ENCODE measurements at places on chromosomes 1 and 21.

- DNase-seq: no peak
Observed at GRCh38 chr21:42744520-42745445, 91.4 kb downstream of the PDE9A start.

GRCh38 chr1:225974454-225974853 is 24.7 kb downstream of the SDE2 start:
- DNase-seq: no peak

GRCh38 chr1:29603622-29604021 is 367.3 kb downstream of the PTPRU start:
- no peak for DNase-seq

GRCh38 chr1:46556822-46557221 is 5.4 kb upstream of the KNCN start:
- DNase-seq: no peak

- DNase-seq: no peak
Observed at GRCh38 chr1:210335001-210335400, 6.3 kb downstream of the HHAT start.

GRCh38 chr1:184672013-184672726 is 82.5 kb downstream of the EDEM3 start:
- no peak for DNase-seq

DNA sequence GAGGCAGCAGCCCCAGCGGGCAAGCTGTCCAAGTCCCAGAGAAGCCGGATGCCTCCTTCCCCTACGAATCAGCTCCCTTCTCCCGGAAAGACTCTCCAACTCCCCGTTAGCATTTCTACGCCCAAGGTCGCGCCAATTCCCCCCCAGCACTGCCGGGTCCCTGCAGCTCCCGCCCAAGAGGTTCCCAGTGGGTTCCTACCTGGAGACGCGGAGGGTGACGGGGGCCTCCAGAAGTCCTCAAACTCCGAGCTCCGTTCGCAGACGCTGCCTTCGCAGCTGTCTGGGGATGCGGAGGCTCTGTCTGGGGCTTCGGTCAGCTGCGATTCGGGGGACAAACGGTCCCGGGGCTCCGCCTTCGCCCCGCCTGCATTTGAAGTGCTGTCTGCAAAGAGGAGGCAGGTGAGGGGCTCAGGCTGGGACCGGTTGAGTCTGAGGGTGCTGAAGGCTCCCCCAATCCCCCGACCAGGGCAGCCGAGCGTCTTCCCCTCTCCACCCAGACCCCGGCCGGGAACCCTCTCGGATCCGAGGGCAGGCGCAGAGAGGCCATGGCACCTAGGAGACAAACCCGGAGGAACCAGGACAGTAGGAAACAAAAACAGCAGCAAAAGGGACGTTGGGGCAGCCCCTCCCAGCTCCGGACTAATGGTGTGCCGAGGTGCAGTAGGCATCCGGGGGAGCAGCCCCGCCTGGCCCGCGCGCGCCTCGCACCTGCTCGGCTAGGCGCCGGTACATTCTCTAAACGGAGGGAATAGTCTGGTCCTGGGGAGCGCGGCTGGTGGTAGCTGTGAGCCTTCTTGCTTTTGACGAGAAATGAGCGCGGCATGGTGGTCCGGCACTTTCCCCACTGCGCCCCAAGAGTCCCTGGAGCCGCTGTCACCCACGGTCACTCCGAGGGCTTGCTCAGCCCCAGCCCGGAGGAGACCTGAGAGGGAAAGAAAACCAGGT is 3.8 kb downstream of the GFI1 start:
- no peak for DNase-seq

DNA sequence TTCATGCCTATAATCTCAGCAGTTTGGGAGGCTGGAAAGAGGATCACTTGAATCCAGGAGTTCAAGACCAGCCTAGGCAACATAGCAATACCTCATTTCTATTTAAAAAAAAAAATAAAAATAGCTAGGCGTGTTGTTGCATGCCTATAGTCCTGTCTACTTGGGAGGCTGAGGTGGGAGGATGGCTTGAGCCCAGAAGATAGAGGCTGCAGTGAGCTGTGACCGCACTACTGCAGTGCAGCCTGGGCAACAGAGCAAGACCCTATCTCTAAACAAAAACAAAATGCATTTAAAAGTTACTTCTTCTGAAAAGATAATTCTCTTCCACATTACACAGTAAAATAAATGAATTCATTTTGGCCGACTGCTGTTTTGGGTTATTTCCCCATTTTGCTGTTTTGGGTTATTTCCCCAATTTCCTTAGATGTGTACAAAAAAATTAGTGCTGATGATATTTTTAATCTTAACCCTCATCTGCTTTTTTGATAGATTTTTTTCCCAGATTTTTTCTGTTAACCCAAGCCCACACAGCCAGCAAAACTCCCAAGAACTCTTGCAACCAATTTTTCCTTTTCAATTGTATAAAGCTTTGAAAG is 23.0 kb upstream of the SAMSN1 start:
- no peak for DNase-seq

- DNase-seq: no peak
Observed at GRCh38 chr1:230909974-230910754, 41.8 kb upstream of the C1orf198 start.

DNA sequence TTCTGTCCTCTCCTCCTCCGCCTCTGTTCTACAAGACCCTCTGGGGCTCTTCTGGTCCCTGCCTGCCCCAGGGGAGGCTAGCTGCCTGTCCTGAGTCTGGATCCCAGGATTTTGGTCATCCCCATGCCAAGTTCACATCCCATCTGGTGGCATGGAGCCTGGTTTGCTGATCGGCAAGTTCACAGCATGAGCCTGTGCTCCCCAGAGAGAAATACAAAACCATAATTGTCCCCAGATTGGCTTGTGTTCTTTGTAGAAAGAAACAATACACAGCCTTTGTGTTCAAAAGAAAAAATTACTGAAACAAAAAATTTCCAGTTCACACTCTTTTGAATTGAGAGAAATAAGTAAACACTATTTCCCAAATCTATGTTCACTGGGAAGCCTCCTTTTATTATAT is 149.4 kb upstream of the ZC3H12A start:
- no peak for DNase-seq

DNA sequence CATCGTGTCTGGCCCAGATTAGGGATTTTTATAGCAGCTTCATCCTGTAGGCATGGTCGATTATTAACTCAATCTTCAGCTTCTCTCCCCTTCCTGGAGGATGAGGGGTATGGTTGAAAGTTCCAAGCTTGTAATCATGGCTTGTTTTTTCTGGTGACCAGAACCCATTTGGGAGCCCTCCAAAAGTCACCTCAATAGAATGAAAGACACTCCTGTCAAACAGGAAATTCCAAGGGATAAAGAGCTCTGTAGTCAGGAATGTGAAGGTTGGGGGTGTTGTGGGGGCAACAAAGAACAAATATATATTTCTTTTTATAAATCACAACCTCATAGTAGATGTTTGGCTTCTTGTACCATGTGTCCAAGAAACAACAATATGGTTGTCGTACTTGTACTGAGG is 212.7 kb upstream of the ESRRG start:
- no peak for DNase-seq

GRCh38 chr1:241679404-241679803 is 27.3 kb downstream of the WDR64 start:
- DNase-seq: no peak

- no peak for DNase-seq
Observed at GRCh38 chr1:231334079-231334666, 3.5 kb downstream of the EXOC8 start.

DNA sequence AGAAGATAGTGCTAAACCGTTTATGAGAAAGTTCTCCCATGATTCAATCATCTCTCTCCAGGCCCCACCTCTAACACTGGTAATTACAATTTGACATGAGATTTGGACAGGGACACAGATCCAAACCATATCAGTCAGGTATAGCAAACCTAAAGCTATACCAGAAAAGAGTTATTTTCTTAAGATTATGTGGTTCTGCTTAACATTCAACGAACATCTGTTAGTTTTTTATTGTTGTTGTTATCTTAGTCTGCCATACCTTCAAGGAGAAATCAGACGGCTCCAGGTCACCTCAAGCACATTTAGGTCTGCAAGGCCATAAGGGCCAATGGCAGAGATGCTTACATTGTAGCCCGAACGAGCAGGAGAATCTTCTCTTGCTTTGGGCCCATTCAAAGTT is 89.5 kb upstream of the ETV3 start:
- DNase-seq: no peak

- no peak for DNase-seq
Observed at GRCh38 chr1:20386323-20387081, 95.8 kb downstream of the VWA5B1 start.

DNA sequence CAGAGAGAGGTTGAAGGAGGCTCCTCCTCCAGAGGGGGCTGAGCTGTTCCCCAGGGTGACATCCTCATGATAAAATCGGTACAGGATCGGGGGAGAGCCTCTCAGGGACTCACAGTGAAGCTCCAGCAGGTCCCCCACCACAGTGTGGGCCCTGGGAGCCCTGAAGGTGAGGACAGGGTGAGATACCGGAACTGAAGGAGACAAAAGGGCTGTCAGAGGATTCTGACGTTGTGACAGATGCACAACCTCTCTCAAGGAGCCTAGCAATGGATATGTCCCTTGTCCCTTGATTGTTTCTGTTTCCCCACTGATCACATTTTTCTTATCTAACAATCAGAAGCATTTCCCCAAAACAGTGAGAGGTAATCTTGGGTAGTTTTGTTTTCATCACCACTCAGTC is 5.2 kb downstream of the FCRL3 start:
- DNase-seq: no peak

DNA sequence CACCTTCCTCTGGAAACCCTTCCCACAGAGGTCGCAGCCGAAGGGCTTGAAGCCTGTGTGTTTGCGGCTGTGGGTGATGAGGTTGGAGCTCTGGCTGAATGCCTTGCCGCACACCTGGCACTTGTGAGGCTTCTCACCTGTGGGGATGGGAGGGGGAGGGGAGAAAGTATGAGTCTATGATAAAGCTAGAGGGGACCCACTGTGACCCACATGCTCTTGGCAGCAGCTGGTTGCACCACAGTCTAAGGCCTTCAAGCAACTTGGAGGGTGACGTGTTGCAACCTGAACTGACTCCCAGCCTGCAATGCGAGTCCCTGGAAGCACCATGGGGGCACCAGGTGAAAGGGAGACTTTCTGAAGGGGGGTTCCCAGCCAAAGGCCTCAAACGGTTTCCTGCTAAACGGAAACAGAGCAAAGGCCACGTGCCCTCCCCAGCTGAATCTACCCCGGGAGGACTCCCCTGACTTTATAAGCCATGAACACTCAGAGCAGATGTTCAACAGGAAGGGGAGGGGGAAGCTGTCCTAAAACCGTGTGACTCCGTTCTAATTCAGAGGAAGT is 10.6 kb downstream of the GFI1 start:
- DNase-seq: no peak

DNA sequence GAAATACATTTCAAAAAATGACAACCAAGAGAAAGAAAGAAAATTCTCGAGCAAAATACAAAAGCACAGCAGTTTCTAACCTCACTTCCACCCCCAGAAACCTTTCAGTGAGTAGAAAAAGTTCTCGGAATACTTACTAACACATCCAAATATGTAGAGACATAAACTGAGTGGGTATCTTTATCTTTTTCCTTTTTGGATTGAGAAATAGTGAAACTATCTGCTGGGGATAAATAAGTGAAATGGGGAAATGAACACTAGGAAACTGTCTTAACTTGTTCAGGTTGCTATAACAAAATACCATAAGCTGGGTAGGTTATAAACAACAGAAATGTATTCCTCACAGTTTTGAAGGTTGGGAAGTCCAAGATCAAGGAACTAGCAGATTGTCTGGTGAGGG is 72.0 kb downstream of the VCAM1 start:
- DNase-seq: no peak

- DNase-seq: no peak
Observed at GRCh38 chr1:81551946-81552345, 248.8 kb upstream of the ADGRL2 start.

DNA sequence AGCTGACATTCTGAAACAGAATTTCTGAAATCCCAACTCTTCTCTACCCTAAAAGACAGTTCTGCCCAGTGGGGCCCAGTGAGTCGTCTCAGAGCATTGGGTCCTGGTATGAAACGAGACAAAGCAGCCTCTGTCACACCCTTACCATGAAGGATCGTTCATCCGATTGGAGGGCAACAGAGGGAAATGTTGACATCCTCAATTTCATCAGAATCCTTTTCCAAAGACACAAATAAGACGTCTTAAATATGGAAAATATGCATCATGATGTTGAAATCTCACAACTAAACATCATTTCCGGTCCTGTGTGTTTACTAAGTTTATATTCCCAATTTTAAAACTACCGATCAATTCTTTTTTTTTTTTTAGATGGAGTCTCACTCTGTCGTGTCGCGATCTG is 112.1 kb upstream of the SLC45A1 start:
- DNase-seq: no peak

- DNase-seq: no peak
Observed at GRCh38 chr21:17416139-17416538, 96.7 kb upstream of the CXADR start.

DNA sequence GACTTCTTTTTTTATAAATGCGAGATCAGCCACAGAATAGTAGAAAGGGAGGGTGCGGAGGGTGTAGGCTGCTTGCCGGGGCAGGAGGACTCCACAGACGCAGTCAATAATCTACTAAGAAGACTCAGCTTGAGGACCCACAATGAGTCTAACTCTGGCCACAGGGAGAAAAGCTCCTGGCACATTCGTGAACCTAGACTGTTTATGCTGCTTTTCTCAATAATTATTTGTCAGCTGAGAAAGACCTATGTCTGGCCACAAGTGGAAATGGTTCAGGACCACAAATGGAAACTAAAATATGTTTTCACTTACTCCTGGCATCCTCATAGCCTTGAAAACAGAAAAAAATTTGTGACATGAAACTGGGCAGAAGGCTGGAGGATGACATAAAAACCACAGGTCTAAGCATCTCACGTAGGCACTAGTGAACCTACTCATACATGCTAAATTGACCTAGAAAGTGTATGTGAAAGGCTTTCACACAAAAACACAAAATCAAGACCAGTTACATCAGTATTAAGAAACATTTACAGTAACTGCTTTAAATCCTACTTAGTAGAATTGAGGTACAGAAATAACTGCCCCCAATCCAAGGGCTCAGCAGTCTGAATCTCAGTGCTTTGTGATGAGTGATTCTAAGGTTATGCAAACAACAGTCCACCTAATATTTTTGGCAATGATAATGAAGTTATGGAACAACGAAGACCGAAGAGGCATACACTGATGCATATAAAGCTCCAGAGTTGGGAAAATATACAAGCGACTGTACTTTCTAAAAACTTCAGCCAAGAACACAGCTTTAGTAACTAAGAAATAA is 159.5 kb downstream of the SLC45A1 start:
- DNase-seq: no peak

DNA sequence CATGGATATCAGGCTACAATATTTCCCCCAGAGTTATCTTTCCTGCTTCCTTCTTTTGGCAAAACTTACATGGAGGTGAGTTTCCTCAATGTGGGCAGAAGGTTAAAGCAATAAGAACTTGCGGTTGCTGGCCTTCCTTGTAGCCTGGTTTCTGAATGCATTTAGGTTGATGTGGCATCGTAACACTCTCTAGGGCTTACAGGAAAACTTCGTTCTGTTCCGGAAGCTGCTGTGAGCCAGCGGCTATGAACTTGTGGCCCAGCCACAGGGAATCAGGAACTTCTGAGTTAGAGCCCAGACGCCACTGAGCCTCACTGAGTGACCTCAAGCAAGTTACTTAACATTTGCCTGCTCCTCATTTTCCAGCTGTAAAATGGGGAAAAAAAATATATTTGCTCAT is 623.4 kb upstream of the ADAMTS5 start:
- no peak for DNase-seq
